Thoracic aorta (tissue), 2 donors: ENCODE measurements at places on chromosomes 5 and 9.

GRCh38 chr5:63262185-63262981, 683.8 kb downstream of the LRRC70 start:
- DNase-seq, result no peak

DNA sequence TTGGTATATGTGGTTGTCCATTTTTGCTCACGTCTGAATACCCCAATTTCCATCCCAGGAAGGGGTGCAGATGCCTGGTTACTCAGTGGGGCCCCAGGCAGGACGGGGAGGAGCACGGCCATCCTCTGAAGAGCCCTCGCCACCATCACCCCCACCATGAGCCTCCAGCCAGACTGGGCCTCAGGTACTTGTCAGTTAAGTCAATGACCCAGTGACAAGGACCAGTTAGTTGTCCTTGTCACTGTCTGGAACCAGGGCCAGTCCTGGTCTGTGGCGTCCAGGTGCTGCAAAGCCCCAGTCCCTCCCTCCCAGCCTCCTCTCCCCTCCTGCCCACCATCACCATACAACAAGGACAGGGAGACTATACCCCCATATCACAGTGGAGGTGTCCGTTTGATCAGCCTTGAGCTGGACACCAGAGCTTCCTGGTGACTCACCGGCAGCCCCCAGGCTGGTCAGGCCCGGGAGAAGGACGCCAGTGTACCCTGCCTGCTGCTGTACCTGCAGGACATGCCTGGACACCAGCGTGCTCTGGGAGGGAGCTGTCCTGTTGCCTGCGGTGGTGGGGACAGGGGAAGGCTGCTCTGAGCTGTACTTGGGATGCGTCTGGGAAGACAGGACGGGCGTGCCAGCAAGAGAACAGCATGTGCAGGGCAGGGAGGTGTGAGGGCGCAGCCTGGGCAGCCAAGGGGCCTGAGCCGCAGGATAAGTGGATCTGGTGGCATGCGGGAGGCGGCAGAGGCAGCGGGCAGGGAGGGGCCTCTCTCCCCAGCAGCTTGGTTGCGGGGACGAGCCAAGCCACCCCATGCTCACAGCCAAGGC, 32.6 kb upstream of the TTLL11 start:
- DNase-seq, result no peak

DNA sequence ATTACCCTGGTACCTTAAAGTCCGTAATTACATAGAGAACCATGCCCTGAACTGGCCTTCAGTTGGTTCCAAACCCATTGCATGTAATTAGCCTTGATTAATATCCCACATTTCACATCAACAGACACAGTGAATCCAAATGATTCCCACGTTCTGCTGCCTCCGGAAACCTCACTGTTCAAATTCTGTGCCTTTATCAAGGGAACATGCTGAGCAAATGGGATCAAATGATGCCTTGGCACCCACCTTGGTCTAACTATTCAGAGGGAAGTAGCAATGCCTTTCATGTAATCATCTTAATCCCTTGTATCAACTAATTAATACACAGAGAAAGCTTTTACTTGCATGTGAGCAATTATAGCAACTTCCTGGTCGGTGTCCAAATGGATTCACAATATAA, 100.6 kb downstream of the EFNA5 start:
- no peak for DNase-seq

GRCh38 chr5:133714161-133714915, 102.0 kb upstream of the FSTL4 start:
- DNase-seq, result no peak

DNA sequence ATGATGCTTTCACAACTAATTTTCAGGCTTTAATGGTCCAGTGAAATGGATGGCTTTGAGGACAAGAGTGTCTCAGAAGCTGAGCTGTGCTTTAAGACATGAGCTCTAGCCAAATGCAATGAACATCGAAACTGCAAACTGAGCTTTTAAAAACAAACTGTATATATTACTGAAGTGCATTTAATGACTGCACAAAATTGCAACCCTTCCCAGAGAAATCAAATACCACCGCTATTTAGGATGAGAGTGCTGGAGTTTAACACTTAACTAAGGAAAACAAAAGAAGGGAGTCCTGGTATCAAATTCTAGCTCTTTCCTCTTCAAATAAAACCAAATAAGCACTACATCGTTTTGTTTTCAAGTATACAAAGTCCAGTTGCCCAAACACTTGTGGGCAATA, 163.9 kb downstream of the SLF1 start:
- DNase-seq, result no peak

DNA sequence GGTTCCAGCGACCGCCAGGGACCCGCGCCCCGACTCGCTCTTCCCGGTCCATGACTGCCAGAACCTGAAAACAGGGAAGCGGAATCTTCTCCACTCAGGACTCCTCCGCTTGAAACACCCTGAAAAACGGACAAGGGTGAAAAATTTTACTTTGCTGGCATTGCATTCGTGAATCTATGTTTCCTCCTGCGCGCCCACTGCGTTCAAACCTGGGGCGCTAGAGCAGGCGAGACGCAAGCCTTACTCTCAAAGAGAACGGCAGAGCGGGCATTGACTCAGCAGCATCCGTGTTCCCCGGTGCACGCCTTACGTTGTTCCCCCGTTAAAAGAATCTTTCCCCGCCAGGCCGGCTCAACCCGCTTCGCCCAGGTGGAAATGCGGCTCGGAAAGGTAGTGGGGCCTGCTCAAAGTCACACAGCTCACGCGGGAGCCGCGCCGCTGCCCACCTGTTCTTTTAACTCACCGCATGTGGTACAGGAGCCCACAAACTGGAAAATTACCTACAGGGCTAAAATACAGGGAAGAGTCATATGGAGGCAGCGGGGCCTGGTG, 999 bp upstream of the DRD1 start:
- DNase-seq, result no peak

DNA sequence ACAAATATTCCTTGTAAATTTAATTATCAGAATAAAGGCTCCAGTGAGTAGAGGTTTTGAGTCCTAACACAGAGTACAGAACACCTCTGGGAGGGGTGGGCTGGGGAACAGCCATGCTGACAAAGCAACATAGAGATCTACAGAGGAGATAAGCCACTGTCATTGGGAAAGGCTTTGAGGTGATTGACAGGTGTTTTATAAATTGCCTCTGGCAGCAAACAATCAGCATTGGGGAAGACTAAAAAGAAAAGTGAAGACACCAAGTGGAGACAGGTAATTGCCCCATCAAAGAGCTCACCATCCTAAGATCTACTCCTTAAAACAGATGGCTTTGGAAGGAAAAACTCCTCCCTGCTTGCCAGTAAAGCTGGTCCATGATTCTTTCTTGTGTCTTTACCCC, 189.7 kb upstream of the TLE4 start:
- no peak for DNase-seq

GRCh38 chr5:57871496-57871895, 388.9 kb upstream of the ACTBL2 start:
- DNase-seq, result no peak

- no peak for DNase-seq
Measured at GRCh38 chr5:15834596-15835245, 334.7 kb downstream of the FBXL7 start.

- peak; percentile 50 for DNase-seq
Measured at GRCh38 chr5:179060116-179061008, at the start of gene ZNF354C. Gene ZNF354C, plus strand, starts transcription at chr5:179060373. Its CDS starts 1,696 bp downstream, at chr5:179062069.

- no peak for DNase-seq
Measured at GRCh38 chr5:156427315-156427714, 100.4 kb downstream of the SGCD start.

GRCh38 chr9:131017067-131017466, 8.1 kb downstream of the LAMC3 start:
- DNase-seq, result no peak

DNA sequence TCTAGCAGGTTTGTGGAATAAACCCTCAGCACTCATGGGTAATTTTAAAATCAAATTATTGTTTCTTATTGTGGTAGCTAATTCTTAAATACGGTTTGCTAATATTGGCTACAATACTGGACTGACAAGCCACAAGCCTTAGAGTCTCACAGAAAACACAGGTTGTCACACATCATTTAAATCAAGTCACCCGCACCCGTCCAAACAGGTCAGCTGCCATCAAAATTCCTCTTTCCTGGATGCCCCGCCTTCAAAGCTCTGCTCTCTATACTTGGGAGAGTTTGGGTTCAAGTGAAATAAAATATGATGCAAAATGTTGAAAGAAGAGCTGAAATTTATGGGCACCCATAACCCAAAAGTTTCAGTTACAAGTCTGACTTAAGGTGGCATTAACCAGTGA, 12.3 kb upstream of the SUSD1 start:
- DNase-seq, result no peak

DNA sequence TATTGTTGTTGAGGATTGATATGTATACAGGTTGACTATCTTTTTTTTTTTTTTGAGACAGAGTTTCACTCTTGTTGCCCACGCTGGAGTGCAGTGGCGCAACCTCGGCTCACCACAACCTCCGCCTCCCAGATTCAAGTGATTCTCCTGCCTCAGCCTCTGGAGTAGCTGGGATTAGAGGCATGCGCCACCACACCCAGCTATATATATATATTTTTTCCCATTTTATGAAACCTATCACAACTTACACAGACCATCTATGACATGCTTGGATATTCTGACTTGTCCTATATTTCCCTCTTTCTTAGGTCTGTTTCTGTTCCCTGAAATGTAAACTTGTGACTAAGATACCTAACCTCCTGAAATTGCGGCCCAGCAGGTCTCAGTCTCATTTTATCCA, 5.0 kb downstream of the CD14 start:
- DNase-seq, result no peak

GRCh38 chr5:124330595-124331220, 415.7 kb downstream of the ZNF608 start:
- DNase-seq, result no peak

DNA sequence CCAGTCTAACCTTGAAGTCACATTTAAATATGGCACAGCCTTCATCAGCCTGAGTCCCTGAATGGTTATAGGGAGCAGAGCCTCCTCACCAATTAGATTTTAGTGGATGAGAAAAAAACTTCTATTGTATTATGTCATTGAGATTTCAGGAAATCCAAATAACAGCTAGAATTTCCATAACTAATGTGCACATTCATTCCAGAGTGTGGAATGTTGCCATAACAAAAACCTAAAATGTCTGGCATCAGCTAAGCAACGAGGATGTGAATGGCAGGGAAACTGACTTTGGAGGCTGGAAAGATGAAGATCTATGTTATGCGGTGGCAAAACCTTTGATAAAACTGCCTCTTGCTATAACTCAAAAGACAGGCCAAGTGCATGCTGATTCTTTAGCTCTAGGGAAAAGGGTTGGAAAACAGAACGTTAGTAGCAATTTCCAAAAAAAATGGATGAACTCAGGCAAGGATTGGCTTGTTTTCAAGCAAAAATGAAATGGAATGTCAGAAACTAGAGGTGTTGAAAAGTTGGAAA, 91.3 kb upstream of the NFIB start:
- DNase-seq, result no peak

- DNase-seq, result no peak
Measured at GRCh38 chr9:114372921-114373448, 14.8 kb downstream of the AKNA start.

- DNase-seq, result no peak
Measured at GRCh38 chr9:84701801-84702200, 32.3 kb downstream of the NTRK2 start.

GRCh38 chr5:62154758-62155157, 151.2 kb upstream of the KIF2A start:
- DNase-seq, result no peak

DNA sequence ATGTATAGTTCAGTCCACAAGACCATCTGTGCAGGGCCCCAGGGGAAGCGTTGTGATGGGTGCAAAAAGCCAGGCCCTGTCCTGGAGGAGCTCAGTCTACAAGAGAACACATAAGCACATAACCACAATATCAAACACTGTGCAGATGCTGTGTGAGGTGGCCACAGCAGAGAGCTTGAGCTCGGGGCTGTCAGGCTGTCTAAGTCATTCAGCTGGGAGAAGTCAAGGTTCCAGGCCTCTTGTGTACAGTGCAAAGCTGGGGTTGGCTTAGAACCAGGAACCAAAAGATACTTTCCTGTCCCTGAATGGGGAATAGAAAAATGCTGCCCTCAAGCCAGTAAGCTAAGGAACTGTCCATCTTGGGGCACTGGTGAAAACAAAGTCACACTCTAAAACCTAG, 75.0 kb downstream of the PRDM6 start:
- no peak for DNase-seq

DNA sequence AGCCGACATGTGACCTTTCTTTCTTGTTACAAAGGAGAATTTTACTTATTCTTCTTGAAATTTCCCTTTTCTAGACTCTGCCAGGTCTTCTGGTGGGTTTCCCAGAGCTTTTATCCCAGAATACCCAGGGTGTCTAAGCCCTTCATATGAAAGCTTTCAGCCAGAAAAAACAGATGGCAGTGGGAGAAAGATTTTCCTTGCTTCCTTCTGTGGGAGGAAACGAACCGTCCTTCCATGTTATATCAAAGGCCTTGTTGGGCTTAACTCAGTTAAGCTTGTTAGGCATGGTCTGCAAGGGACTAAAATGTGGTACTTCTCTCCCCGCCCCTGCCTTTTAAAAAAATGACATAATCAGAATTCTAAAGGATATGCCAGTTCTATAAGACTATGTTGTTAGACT, 47.5 kb downstream of the SPATA31D1 start:
- no peak for DNase-seq

DNA sequence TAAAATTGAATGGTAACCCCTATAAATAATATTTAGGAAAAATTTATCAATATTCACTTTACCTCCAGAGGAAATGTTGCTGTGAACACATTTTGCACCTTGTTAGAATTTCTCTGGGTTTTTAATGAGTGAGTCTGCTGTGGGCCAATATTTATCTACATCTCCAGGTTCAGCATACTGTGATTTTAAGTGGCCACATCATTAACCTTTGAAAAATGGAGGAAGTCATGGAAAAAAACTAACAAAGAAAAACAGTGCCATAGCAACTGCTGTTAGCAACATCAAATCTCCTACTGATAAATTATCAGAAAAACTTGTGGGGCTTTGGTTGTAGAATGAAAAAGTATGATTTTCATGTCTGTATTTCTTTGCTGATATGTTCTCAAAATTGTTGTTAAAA, 55.0 kb downstream of the CD180 start:
- DNase-seq, result no peak

DNA sequence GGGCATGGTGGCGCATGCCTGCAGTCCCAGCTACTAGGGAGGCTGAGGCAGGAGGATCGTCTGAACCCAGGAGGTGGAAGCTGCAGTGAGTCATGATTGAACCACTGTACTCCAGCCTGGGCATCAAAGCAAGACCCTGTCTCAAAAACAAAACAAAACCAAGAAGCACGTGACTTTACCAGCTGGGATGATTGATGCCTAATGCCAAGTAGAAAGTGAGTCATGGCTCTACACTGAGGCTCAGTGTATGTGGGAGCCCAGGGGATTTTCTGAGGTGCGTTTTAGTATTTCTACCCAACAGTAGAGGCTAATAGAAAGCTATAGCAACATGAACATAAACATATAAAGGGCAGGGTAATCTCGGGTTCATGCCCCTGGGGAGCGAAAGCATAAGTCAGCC, 13.9 kb upstream of the BRD3OS start:
- no peak for DNase-seq

GRCh38 chr5:147690595-147690994, 91.9 kb downstream of the JAKMIP2 start:
- no peak for DNase-seq

GRCh38 chr5:511476-511875, 12.8 kb downstream of the SLC9A3 start:
- no peak for DNase-seq

DNA sequence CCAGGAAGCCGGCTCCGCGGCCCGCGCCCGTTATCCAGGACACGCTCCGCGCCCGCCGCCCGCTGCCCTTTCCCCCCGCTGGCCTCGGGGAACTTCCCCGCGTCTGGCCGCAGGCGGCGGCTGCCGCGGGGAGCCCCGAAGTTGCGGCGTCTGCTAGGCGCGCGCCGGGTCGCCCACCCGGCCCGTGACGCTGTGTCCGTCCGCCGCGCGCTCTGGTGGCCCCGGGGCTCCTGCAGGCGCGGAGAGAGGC, 621 bp upstream of the GCNT4 start:
- no peak for DNase-seq

- DNase-seq, result no peak
Measured at GRCh38 chr5:54887663-54888062, 97.7 kb downstream of the ESM1 start.
